Activated CD4-positive, alpha-beta T cell treated with anti-CD3 and anti-CD28 coated beads, Interleukin-2, Interleukin-6, amounts not matched to agents 100 ng/mL and 50 ng/mL, durations not matched to agents 16 hours and 8 hours (primary cell): ENCODE measurements at places on chromosomes 6 and 20.

GRCh38 chr6:106334646-106335448 lies 9.3 kb upstream of the ATG5 start:
- peak; percentile 64 for DNase-seq

DNA sequence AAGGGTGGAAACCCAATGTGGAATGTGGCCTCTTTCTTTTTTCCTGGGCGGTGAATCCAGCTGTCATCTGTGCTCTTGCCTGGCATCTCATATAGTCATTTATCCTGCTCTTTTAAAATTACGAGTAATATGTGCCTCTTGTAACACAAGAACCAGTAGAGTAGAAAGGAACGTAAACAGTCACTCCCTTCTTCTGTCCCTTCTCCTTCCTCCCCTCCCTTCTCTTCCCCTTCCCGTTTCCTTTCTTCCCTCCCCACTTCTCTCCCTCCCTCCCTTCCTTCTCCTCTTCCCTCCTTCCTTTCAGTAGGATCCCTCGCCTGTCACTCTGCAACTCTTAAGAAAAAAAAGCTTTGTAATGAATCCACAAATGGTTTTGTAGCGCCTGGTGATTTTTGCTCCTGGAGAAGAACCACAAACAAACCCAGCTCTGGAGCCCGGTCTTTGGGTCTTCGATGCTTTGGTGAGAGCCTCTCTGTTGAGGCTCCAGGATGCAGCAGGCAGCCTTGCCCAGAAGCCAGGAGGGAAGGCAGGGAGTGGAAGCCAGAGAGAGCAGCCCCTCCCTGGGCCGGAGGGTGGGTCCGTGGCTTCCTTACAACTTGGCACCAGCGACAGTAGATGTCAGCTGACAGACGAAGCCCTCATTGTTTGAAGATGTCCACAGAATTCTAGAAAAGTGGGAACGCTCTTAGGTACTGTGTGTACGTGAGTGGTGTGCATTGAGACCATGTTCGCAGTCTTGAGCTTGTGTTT lies 15.0 kb downstream of the DUSP22 start:
- no peak for DNase-seq

DNA sequence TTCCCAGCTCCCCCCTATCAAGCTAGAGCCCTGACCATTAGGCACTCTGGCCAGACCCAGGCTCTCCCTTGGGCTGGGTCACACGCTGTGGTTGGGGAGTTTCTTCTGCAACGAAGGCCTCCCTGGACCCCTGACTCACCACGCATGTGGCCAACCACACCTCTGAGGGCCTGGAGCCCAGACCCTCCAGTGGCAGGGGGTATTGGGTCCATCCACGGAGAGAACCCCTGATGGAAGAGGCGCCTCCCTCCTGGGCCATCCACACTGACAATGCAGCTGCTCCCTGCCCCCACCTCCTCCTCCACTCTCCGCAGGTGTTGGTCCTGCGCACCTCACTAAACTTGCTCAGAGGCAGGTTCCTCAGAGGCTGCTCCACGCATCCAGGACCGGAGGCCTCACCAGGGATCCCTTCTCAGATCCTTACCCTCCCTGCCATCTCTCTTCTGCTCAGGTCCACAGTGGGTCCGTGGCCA lies 125.4 kb downstream of the RNASET2 start:
- peak; percentile 1 for DNase-seq

DNA sequence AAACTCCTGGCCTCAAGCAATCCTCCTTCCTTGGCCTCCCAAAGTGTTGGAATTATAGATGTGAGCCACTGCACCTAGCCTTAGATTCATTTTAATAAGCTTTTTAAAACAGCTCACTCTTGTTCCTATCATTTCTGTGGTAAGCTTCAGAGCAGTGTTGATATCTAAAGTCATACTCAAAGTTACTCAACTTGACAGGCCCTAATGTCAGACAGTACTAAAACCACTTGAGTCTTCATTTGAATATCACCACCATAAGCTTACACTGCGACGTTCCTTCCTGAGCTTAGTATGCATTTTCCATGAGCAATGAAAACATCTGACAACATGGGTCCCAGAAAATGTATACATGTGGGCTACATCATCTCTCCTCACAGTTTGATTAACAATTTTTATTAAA lies 6.0 kb downstream of the FUCA2 start:
- no peak for DNase-seq

- no peak for DNase-seq
Measured at GRCh38 chr20:35363190-35363589, 48.6 kb downstream of the UQCC1 start.

- DNase-seq, result peak; percentile 13
Measured at GRCh38 chr6:139442188-139442671, 67.8 kb upstream of the CITED2 start.
